Progenitor cell of endocrine pancreas (in vitro differentiated cells): ENCODE measurements at places on chromosomes 3 and 15.

DNA sequence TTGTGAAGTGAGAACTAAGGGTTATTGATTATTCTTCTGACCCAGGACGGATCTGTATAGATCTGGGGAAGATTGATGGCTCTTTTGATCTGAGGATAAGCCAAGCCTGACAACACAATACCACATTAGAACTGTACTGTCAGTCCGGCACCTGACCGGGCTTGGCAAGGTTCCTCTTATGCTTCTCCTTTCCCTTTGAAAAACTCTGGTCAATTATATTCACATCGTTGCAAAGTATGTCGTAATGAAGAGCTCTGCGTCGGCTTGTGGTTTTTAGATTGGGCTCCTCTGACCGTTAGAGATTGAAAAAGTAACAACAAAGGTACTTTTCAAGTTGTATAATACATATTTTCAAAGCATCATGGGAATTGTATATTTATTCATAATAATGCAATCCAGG lies 389.8 kb downstream of the NR2F2 start:
- DNase-seq = no peak

DNA sequence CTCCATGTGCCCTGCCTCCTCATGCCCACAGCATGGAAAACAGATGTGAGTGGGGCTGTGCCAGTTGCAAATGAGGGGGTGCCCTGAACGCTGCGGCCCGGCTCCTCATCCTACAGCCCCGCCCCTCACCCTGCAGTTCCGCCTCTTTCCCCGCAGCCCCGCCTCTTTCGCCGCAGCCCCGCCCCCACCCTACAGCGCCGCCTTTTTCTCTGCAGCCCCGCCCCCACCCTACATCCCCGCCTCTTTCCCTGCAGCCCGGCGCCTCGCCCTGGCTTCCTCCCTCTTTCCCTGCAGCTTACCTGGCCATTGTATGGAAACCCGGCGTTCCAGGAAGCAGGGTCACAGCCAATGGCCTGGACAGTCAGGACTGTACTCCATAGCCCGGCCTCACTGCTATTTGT lies 284.9 kb downstream of the TLE3 start:
- DNase-seq = no peak

DNA sequence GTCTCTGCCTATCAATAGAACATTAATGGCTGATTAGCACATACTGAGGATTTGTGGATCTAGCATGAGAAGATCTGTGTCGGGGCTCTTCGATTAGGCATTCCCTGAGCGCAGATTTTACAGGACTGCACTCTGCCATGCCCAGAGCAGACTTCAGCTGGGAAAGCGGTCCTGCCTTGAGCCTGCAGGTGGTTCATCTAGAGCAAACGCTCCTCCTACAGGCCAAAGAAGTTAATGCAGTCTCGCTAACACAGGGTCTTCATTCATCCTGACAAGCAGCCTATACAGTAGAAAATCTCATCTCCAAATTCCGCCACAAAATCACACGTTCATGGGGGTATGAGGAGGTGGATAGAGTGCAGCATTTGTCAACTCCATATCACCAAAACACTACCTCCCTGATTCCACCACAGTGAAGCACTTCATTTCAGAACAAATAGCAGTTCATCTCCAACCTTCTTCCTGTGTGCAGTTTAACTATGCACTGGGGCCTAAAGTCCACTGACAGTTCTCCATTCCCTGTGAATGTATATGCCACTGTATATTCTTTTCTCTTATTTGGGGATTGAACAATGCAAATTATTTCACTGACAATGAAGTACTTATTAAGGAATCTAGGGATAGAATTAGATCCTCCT lies 405.8 kb downstream of the IGSF11 start:
- DNase-seq = peak; percentile 61

DNA sequence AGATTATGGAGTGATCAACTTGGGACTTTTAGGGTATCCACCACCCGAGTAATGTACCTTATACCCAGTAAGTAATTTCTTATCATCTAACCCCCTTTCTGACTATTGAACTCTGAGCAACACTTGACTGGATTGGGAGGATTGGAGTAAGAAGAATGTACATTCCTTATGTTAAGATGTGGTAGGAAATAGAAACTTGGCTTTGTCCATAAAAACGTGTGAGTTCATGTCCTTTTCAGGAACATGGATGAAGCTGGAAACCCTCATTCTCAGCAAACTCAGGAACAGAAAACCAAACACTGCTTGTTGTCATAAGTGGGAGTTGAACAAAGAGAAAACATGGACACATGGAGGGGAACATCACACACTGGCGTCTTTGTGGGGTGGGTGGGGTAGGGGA lies 112.3 kb downstream of the PTPRG start:
- no peak for DNase-seq

DNA sequence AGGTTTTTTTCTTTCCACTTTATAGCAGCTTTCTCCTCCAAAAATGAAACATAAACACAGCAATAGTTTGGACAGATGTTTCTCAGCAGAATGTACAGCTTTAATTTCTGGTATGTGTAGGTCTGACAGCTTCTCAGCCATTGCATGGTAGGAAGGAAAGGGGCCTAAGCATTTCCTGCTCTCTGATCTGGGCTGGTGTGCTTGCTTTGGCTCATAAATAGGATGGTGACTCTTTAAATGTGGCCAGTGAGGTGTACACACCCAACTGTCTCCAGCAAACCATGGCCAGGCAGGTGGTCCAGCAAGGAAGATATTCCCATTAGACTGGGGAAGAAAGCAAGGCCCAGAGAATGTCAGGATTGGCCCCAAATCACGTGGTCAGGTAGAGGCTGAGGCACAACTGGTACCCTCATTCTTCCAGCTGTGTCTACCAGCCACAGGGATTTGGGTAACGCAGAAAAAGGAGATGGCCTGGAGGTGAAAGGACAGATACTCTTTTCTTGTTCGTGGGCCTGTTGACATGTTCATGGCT lies 52.1 kb downstream of the ITGA11 start:
- no peak for DNase-seq
